SK-N-SH treated with all-trans-retinoic acid at 6 μM for 48 hours (cell line): ENCODE measurements at places on chromosomes 4 and X.

GRCh38 chr4:81221303-81222081 is 6.5 kb upstream of the PRKG2 start:
- ATAC-seq, result no peak

DNA sequence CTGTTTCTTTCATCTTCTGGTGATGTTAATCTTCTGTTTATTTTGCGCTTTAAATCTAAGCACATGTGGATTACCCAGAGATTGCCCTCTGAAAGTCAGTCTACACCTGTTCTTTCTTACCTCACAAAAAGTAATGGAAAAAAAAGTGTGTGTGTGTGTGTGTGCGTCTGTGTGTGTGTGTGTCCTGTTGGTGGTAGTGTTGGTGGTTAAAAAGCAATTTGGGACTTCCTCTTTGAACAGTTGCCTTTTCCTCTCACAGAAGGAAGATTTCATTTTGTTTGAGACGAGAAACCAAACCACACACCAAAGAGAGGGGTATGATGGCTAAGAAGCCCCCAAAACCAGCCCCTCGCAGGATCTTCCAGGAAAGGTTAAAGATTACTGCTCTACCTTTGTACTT is at the start of gene STAP1:
TSS of gene STAP1 (plus strand) at position 235 of the 400 bp plus-strand sequence. CDS start at position 318, 83 bp downstream.
- no peak for ATAC-seq

GRCh38 chr4:154041640-154042039 is 252.8 kb upstream of the SFRP2 start:
- ATAC-seq, result no peak

DNA sequence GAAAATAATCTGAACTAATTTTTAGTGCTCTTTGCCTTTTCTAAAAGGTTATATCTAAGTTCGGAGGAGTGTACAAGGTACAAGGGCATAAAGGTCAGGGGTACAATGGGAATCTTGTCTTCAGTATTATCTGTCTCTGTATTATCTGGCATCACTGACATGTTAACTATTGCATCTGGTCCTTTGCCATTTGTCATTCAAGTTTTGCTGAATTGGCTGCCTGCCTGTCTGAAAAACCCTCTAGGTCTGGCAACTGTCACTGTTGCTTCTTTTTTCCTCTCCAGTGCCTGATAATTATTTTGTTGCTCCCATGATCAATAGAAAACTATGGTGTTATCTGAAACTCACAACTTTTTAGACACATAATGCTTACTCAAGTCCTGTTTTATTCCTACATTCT is 112.5 kb upstream of the STK26 start:
- ATAC-seq, result no peak

GRCh38 chrX:152866386-152866785 is 31.5 kb upstream of the ZNF185 start:
- no peak for ATAC-seq

GRCh38 chrX:136336623-136337022 is 35.9 kb downstream of the ADGRG4 start:
- ATAC-seq, result no peak

GRCh38 chr4:82515705-82516104 is 46.1 kb downstream of the TMEM150C start:
- ATAC-seq, result peak; percentile 32

GRCh38 chr4:79551555-79551954 is 143.5 kb upstream of the GK2 start:
- no peak for ATAC-seq

DNA sequence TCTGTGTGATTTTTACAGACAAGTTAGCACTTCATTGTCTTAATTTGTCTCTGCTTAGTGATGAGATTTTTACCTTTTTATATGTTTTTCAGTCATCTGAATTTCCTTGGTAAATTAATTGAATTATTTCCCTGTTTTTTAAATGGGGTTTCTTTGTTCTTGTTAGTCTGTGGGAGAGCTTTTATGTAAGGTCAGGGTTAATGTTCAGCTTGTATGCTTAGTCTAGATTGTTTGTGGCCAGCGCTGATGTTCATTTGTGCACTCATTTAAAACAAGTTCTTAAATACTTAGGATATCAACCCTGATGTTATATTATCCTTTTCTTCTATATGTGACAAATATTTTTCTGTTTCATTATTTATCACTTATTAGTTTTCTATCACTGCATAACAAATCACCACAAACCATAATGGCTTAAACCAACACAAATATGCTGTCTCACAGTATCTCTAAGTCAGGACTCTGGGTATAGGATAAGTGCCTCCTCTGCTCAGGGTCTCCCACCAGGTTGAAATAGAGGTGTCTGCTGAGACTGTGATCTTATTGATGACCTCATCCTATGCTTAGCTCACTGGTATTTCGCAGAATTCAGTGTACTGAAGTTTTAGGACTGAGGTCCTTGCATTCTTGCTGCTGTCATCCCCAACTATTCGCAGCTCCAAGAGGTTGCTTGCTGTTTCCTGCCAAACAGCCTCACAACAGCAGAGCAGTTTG is 53.2 kb downstream of the ATP10D start:
- no peak; the same call in 2 of the 3 replicates for ATAC-seq

GRCh38 chr4:159855731-159856130 is 752.9 kb downstream of the RAPGEF2 start:
- ATAC-seq, result no peak

DNA sequence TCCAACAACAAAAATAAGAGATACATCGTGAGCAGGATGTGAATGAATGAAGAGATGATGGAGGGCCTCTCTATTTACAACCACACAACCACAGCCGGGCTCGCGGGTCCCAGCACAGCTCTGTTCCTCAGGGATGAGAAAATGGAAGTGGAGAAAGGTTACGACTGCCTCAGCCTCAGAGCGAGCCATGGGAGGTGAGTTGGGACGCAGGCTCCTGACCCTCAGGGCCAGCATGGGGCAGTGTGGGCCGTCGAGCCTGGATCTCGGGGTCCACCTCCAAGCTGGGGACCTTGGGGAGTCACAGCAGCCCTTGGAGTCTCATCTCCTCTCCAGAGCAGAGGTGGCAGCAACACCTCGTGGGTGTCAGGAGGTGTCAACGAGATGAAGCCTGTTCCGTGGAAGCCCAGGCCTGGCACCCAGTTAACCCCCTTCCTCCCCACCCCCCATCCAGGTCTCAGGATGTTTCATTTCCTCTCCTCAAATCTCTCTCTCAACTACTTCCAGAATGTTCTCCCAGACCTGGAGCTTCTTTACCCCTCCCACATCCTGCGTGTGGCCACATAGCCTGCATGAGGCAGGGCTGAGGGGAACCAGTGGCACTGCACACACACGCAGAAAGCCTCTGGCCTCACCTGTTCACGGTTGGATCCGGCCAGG is 25.9 kb downstream of the C4orf50 start:
- no peak for ATAC-seq

DNA sequence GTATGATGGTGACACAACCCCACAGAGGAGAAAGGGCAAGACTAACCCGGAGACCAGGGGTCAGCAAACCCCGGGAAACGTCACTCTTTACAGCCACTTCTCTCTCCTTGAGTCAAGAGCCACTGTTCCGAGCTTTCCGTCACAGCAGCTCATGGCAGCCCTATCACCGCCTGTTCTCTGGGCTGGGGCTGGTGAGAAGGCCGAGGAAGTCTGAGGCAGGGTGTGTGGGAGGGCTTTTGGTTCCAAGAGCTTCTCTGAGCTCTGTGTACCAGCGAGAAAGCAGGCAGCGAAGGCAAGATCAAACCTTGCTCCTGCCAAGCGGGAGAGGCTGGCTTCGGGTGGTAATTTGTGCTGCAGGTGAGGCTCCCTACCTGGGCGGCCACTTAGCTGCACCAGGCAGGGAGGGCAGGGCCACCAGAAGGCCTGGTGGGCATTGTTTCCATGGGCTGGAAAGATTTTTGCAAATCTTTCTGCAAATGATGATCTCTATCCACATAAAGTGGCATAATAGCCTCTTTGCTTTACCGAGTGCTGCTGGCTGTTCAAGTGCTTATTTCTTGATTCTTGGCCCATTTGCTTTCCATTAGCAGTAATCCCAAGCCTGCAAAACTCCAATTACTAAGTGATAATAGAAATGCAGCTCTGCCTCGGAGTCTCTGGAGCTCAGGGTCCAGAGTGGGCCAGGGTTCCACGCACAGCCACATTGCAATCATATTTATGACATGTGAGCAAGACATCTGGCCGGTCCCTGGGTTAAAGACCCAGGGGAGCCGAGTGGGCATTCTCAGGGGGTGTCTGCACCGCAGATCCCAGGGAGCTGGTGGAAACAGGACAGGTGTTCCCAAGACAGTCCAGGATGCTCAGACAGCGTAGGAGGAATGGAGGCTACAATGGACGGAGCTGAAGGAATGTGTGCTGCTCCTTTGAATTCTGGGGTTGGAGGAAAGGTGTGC is 41.5 kb downstream of the DCTD start:
- ATAC-seq, result no peak

DNA sequence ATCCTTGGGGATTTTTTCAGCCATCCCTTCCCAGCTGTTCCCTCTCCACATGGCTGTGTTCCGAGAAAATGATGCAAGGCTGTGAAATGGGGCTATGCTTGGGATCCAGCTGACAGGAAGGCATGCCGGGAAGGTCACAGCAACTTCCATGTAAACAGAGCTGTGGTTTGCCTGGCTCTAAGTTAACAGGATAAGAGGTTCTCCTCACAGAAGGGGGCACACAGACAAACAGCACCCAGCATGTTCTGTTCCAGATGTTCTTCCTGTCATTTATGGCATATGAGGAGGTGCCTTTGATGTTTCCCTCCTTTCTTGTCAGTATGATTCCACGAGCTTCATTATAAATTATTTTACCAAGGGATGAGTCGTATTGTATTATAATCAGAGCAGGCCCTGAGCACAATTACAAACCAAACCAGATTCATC is 220.7 kb downstream of the ANTXR2 start:
- ATAC-seq, result peak; percentile 31; the same call in 1 of the 3 replicates

GRCh38 chrX:134407065-134407376 is 52.9 kb upstream of the HPRT1 start:
- ATAC-seq, result no peak

GRCh38 chrX:120625371-120625770 is 4.5 kb downstream of the C1GALT1C1 start:
- no peak for ATAC-seq

- ATAC-seq, result no peak
Measured at GRCh38 chr4:136103616-136104015, 1428.7 kb downstream of the PCDH18 start.

GRCh38 chrX:85017721-85018120 is 14.0 kb downstream of the APOOL start:
- no peak for ATAC-seq

- no peak for ATAC-seq
Measured at GRCh38 chrX:124925681-124926080, 394.0 kb upstream of the TEX13C start.

DNA sequence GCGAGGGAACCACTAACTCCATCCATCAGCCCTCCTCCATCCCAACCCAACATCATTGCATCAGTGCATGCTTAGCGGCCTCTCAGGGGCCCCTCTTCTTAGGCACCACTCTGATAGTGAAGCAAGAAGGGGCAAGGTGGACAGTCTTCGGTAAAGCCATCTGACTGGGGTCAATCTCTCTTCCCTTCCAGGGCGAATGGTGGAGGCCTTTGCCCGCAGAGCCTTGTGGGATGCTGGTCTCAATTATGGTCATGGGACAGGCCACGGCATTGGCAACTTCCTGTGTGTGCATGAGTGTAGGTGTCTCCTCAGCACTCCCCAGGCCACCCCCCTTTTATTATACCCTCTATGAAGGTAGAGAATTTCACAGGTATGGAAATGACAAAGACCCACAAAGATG is 18.8 kb upstream of the SASH3 start:
- ATAC-seq, result no peak

DNA sequence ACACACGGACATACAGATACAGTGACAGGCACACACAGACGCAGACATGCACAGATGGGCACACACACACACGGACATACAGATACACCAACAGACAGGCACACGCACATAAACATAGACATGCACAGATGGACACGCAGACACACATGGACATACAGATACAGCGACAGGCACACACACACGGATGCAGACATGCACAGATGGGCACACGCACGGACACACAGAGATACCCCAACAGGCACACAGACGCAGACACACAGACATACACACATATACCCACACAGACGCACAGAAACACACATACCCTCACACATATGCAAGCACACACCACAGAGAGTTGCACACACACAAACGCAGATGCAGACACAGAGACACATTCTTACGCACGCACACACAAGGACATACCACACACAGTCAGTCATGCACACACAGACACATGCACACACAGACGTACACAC is 24.4 kb upstream of the SLC25A6 start:
- ATAC-seq, result no peak

DNA sequence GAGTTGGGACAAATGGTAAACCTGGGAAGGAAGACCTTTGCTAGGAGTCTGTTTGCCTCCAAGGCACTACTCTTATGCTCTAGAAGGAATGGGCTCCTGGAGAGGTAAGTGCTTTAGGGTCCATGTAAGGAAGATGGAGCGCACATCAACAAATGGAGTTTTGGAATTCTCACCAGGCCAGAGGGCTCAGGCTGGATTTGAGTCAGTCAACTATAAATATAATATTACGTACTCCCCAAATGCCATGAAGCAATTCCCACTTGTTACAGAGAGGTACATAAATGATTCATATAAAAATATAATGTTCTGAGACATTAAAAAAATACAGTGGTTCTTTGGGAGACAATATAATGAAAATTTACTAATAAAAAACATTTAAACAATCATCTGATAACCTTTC is 1.6 kb upstream of the SLC9B1 start:
- no peak for ATAC-seq

GRCh38 chr4:7392438-7393421 is 42.0 kb downstream of the PSAPL1 start:
- no peak for ATAC-seq

DNA sequence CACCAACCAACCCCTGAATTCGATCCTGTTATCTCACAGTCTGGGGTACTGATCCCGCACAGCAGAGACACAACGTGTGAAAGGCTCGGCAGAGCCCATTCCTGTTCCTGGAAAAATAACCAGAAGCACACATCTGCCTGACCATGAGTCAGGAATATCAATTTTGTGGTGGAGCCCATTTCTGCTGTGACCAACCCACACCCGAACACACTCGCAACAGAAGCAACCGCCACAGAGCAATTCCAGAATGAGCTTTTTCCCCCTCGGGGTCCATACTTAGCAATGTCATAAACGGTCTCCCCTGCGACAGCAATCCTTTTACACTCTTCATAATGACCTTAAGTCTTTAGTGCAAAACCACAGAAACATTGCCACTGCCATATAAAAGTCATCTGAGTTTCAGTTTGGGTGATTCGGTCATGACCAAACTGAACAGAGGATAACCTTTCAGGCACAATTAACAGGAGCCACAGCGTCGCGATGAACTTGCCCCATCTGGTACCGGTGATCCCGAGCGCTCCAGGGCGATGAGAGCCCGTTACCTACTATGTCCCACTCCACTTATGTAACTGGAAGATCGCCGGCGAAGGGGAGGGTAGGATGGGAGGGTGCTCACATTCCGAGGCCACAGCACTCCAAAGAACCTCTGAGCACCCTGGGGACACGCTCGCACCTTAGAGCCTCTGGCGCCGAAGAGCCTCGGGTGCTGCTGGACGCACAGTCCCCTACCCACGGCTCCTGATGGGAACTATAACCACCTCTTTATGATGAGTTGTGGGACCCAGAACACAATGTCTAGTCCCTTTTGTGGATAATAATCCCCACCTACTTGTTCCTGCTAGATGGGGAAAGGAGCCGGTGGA is 1.1 kb downstream of the MECP2 start:
- peak; percentile 31 for ATAC-seq

- no peak for ATAC-seq
Measured at GRCh38 chr4:8687083-8687482, 94.5 kb downstream of the CPZ start.

GRCh38 chr4:175827516-175827915 is 15.5 kb upstream of the GPM6A start:
- ATAC-seq, result no peak

GRCh38 chr4:33948921-33949320 is 2295.4 kb downstream of the ARAP2 start:
- ATAC-seq, result no peak

GRCh38 chr4:2378898-2379297 is 39.5 kb downstream of the ZFYVE28 start:
- ATAC-seq, result no peak
